ENCODE measurements at places on chromosomes 13 and 19.

DNA sequence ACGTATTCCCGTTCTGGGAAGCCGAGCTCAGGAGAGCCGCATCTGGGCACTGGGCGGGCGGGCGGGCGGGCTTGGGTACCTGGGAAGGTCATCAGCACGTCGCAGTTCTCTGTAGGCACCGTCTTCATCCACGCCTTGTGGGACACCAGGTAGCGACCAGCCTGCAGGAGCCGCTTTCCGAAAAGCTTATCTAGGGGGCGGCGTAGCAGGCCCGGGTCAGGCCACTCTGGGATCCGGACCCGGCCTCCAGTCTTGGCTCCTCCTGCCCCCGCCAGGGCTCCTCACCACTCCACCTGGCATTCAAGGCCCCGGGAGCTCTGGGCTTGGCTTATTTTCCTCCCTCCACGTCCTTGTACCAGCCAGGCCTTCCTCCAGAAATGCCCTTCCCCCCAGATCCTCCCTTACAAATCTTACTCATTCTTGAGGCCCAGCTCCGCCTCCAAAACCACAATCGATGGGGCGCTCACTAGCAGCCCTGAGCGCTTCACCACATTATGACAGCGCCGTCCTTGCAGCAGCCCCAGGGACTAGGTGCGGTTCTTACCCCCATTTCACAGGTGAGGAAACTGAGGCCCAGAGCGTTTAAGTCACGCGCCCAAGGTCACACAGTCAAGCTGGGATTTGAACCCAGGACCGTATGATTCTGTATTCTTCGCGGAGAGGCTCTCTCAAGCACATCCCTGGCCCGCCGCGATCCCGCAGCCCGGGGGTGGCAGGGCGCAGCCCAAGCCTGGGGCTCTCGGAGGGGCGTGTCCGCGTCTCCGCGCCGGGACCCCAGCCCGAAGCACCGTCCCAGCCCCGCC, 843 bp downstream of the ANO8 start:
- DNase-seq, result no peak

DNA sequence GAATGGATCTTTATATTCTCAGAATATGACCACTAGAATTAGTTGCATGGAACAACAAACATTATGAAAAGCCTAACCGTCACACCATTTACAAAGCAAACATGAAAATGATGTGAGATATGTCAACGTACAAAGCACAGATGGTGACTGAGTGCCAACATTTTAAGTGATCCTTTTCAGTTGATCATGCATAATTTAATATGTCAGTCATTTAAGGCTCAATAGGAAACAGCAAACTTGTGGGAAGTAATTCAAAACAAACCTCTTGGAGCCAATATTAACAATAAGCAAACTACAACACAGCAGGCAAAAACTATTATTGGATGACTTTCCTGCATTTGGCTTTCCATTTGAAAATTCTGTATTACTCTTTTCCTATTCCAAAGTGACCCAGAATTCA, 277.6 kb downstream of the SLITRK6 start:
- no peak for DNase-seq

GRCh38 chr13:60018536-60018935, 145.2 kb downstream of the DIAPH3 start:
- no peak for DNase-seq

- no peak for DNase-seq
Observed at GRCh38 chr13:38395497-38395788, 45.8 kb downstream of the UFM1 start.

- DNase-seq, result no peak
Observed at GRCh38 chr19:14472202-14472938, 2.8 kb downstream of the PTGER1 start.

DNA sequence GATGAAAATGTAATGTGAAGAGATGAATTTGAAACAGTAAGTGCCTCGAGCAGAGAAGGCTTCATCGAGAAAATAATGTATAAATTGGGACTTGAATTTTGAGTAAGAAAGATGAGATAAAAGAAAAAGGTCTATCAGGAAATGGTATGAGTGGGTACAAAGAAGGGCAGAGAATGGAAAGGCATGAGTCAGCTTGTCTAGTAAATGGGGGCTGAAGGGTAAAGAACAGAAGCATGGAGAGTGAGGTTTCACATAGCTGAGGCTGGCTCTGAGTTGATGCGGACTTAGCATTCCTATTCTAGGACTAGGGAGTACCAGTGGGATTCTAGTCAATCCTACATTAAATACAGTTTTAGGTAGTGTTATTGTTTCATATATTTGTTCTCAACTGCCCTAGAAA, 85.8 kb downstream of the ZC3H13 start:
- DNase-seq, result no peak

Data from NCI-H460 (cell line).